Uterus (tissue), 4 donors: ENCODE measurements at places on chromosomes 12 and 14. TPM values are rescaled to one million over a fixed set of nuclear protein-coding genes. Genes with fewer than 3 reads are reported as not detected.

Gene XPOT
- 49.9 TPM for total RNA-seq

Gene HEATR5A
- total RNA-seq, result 56.8 TPM

Gene CIROP
- not detected for total RNA-seq

Gene CLEC6A
- total RNA-seq, result not detected

Gene TIMELESS
- total RNA-seq, result 19.4 TPM

Gene KCTD10
- 64.8 TPM for total RNA-seq

Gene PRR4
- total RNA-seq, result not detected

Gene DBX2
- not detected for total RNA-seq

Gene NFATC4
- total RNA-seq, result 25.6 TPM

Gene PCED1B
- total RNA-seq, result 1.0 TPM

Gene IFI27
- 20.5 TPM for total RNA-seq

Gene B3GNT4
- total RNA-seq, result not detected

Gene KRT1
- not detected for total RNA-seq

DNA sequence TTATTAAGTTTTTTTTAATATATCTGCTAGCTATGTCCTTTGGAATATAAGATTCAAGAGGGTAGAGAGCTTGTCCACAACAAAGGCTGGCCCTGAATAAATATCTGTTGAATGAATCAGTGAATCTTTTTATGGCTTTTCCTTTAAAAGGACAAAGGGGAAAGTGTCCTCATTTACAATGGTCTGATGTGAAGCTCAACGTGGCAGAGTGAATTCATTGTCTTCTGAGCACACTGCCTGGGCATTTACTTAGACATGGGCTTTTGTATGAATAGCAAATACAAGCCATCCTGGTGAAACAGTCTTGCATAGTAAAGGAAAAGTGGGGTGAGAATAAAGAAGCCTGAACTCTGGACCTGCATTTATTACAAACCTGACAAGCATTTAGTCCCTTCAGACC, 201.2 kb downstream of the NELL2 start:
- DNase-seq, result no peak

- DNase-seq, result no peak
Measured at GRCh38 chr14:101250948-101251811, 310.1 kb upstream of the DIO3 start.

GRCh38 chr12:92062539-92063493, 82.8 kb downstream of the BTG1 start:
- no peak for DNase-seq

- no peak for DNase-seq
Measured at GRCh38 chr12:5294274-5295070, 137.4 kb upstream of the NTF3 start.

DNA sequence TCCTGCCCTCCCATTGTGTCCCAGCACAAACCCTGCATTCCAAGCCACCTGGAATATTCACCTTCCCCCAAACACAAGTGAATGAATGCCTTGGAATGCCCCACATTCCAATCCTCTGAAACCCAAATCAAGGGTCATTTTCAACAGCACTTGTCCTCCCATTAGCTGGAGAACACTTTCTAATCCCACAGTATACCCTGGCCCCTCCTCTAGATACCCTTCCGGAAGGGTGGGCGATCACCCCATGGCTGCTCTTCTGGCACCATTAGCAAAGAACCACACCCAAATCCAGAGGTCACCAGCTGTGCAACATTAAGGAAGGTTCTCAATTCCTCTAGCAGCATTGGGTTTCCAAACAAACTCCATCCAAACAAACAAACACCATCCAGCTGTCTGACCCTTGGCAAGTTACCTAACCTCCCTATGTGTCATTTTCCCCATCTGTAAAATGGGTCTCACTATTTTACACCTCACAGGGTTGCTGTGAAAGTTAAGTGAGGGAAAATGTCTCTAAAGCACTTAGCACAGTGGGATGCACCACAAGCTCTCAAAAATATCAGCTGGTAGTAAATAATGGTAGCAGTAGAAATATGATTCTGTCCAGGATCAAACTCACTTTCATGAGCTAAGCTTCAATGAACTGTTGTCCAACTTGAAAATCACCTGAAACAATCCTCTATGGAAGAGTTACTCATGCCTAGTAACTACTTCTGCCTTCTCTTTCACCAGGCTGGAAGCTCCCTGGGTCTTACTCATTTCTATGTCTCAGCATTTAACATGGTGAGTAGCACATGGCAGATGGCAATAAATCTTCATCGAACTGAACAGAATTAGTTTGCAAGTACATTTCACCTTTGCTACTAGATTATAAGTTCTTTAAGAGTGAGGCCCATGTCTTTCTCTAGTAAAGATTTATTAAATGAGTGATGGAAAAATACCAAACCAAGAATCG, 5.3 kb downstream of the NUAK1 start:
- no peak for DNase-seq

DNA sequence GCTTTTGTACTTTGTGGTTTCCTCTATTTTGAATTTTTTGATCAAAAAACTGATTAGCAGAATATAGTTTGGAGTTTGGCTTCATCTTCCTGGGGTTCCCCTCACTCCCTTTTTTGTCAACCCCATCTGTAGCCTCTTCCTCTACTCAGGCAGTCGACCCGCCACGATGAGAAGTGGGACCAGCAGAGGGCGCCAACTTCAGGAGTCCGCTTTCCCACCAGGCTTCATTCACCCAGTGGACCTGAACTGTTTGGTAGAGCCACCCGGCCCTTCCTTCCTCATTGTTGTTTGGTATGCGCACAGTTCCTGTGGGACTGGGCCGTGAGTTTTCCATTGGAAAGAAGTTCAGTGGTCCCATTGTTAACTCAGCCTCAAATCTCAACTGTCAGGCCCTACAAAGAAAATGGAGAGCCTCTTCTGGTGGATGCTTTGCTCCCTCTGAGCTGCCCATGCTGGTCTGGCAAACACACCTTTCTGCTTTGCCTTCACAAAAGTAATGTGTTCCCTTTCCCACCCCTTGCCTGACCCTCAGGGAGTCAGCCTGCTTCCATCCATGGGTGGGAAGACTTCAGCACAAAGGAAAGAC, 21.7 kb downstream of the TMBIM6 start:
- DNase-seq, result peak; percentile 47

DNA sequence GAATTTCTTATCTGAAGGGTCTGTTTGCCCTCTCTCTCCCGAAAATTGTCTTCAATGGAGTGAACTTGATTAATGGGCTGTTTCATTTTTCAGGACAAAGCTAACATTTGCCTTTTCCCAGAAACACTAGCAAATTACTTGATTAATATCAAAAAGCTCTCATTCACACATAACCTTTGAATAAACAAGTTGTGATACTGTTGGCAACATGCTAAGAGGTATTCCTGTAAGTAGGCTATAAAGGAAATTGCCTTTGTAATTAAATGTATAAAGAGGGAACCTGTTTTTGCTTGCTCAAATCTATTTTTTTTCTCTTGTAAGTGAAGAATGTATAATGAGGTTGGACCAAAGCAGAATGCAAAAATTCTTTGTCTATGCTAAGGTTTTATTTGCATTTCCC, 457.2 kb downstream of the TMTC2 start:
- no peak for DNase-seq

DNA sequence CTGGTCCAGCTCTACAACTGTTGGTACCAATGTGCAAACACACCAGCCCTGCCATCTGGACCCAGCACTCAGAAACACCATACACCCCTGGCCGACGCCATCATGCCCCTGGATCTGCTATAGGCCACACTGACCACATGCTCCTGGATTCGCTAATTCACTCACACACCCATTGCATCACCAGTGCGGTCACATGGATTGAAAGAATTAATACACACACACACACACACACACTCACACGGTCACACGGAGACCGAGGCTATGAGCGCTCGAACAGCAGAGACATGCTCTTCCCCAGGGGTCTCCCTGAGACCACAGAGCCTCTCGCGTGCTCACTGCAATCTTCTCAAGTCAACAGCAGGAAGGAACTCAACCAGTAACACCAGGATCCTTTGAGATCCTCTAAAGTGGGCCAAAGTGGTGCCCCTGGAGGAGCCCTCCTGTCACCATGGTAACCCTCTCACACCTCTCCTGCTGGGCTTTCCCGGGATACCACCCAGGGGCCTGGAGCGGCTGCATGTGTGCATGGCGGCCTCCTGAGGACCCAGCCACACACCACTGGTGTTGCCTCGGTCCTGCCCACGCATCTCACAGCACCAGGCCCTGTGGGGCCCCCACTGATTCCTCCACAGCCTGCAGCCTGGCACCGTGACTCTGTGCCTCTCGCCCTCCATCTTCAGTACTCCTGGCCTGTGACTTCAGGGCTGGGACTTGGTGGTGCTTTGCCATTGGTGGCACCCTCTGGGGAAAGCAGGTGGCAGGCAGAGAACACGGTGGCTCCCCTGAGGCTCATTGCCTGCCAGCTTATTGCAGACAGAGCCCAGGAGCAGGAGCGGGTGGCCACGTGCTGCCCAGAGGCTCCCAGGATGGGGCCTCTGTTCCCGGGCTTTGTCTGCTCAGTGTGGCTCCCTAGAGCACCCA, 15.1 kb downstream of the LRTM2 start:
- no peak for DNase-seq

- no peak for DNase-seq
Measured at GRCh38 chr12:5246196-5246595, 185.7 kb upstream of the NTF3 start.

- no peak for DNase-seq
Measured at GRCh38 chr12:101521136-101521535, 46.0 kb downstream of the SPIC start.

DNA sequence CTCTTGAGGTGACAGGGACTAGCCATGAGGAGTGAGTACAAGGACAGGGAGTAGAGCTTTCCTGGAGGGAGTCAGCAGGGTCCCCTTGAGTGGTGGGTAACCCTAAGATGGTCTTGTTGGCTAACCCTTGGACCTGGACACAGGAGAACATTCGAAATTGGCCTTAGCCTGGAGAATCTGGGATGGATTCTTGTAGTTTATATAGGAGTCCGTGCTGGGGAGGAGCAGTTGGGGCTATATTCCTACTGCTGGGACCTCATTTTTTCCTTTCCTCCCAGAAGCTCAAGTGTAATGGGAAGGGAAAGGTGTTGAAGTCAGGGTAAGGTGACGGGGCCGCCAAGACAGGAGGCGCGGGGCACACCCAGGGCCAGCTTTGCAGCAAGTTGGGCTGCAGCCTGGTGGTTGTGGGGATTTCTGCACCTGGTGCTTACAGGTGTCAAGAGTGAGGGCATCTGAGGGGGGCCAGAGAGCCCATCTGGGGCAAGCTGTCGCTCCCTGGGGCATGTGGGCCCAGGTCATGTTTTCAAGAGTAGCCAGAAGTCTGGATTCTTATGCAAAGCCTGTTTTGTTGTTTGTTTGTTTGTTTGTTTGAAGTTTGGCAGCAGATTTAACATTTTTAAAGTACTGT, 5.1 kb downstream of the BCL7A start:
- no peak for DNase-seq
